ENCODE measurements at places on chromosomes 13 and 19. TPM values are rescaled to one million over a fixed set of nuclear protein-coding genes. Genes with fewer than 3 reads are reported as not detected.

Gene BICRA
- total RNA-seq: 34.3 TPM

DNA sequence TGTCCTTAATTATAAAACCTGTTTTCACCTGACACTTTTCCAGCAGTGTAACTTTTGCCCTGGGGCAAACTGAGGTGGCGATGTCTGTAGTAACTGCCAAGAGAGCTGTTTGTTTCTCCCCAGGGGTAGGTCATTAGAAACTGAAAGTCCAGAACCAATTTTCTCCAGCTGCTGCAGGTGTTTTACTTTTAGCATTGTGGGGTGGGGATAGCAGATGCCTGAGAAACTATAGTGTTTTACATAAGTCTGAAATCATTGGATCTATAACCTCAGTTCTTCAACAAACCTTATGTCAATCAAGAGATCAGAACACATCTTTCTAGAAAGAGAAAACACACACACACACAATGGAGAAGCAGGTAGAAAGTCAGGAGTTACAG, 92.7 kb downstream of the LHFPL6 start:
- no peaks in the 10 kb centered on the region for H3K4me1 ChIP-seq
- H3K4me3 ChIP-seq: no peak overlapping the region
- no peak overlapping the region for H3K27ac ChIP-seq

- no peaks in the 10 kb centered on the region for H3K27me3 ChIP-seq
- DNase-seq: no peak
- H3K36me3 ChIP-seq: no peaks in the 10 kb centered on the region
These were observed 189.2 kb downstream of the DLEU7 start for GRCh38 chr13:50654331-50654730.

DNA sequence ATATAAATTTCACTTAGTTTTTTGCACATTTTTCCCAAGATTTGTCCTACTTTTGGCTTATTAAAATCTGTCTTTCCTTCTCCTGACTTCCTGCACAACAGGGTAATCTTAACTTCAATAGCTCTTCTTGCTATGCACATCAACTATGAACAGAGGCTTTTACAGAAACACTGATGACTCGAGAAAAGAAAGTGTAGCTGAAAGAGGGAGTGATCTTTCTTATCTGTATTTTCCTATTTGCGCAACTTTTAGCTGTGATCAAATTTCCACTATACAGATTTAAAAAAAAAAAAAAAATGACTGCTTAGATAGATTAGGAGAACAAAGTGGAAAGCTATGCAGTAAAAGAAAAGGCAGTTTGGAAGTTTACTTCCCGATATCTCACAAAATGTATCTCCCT, 406.9 kb downstream of the LIG4 start:
- H3K27ac ChIP-seq: no peak overlapping the region
- H3K27me3 ChIP-seq: no peaks in the 10 kb centered on the region
- no peaks in the 10 kb centered on the region for H3K4me1 ChIP-seq
- DNase-seq: no peak
- H3K4me3 ChIP-seq: no peak overlapping the region

DNA sequence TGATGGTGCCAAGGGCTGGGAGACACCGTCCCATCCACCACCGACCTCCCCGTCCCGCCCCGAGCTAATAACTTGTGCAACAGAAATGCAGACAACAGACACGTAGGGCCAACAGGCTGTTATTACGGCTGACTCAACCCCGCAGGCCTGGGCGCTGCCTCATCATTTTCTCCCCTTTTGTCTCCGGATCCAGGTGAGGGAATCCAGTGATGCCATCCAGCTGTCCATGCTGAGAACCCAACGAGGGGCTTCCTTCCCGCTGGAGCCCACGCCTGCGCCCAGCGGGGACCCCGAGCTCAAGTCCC, 6.4 kb upstream of the DIRAS1 start:
- H3K36me3 ChIP-seq: no peaks in the 10 kb centered on the region
- H3K27ac ChIP-seq: no peak overlapping the region
- no peaks in the 10 kb centered on the region for H3K27me3 ChIP-seq
- no peak overlapping the region for H3K4me3 ChIP-seq
- no peak for DNase-seq

- H3K4me3 ChIP-seq: no peak overlapping the region
- peak; percentile 5 for DNase-seq
- H3K27ac ChIP-seq: no peak overlapping the region
- H3K27me3 ChIP-seq: no peaks in the 10 kb centered on the region
- H3K36me3 ChIP-seq: no peaks in the 10 kb centered on the region
- peaks cover 31% of the 10 kb centered on the region for H3K4me1 ChIP-seq
These were observed 78.5 kb upstream of the NBEA start for GRCh38 chr13:34863360-34864135.

GRCh38 chr13:30832377-30832776, 73.7 kb upstream of the MEDAG start:
- H3K36me3 ChIP-seq: no peaks in the 10 kb centered on the region
- no peaks in the 10 kb centered on the region for H3K27me3 ChIP-seq
- H3K4me1 ChIP-seq: peaks cover 24% of the 10 kb centered on the region
- no peak overlapping the region for H3K27ac ChIP-seq

DNA sequence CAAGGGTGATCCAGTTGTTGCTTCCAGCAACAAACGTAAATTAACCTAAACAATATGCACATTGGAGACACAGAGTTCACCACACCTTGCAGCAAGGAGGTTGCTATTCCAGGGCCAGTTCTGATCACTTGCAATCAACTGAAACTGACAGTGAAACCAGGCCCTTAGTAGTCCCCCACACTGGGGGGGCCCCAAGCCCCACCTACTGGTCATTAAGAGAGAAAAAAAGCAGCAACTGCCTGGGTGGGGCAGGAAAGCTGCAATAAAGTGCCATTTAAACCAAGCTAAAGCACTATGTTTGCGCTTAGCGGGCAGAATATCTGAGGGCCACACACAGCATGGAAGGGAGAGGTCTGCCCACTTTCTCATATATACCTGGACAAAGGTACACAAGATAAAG, 51.5 kb downstream of the ATP7B start:
- H3K4me1 ChIP-seq: peaks cover 13% of the 10 kb centered on the region
- DNase-seq: no peak
- H3K36me3 ChIP-seq: peaks cover 2% of the 10 kb centered on the region
- no peak overlapping the region for H3K4me3 ChIP-seq
- H3K27ac ChIP-seq: no peak overlapping the region

GRCh38 chr19:39749981-39750380, 12.2 kb upstream of the CLC start:
- H3K4me3 ChIP-seq: no peak overlapping the region
- H3K27ac ChIP-seq: no peak overlapping the region
- no peaks in the 10 kb centered on the region for H3K4me1 ChIP-seq
- no peaks in the 10 kb centered on the region for H3K27me3 ChIP-seq

GRCh38 chr13:110568612-110569011, 7.1 kb upstream of the RAB20 start:
- peaks cover under 1% of the 10 kb centered on the region for H3K4me1 ChIP-seq
- H3K27me3 ChIP-seq: no peaks in the 10 kb centered on the region
- peaks cover 4% of the 10 kb centered on the region for H3K36me3 ChIP-seq
- H3K27ac ChIP-seq: no peak overlapping the region
- DNase-seq: no peak
- H3K4me3 ChIP-seq: no peak overlapping the region

GRCh38 chr19:4983346-4984105, 14.6 kb downstream of the KDM4B start:
- no peak overlapping the region for H3K4me3 ChIP-seq
- no peaks in the 10 kb centered on the region for H3K27me3 ChIP-seq
- H3K36me3 ChIP-seq: no peaks in the 10 kb centered on the region
- no peak for DNase-seq
- H3K27ac ChIP-seq: no peak overlapping the region

Gene CEACAM4
- not detected for total RNA-seq

Gene SCEL
- 3.5 TPM for total RNA-seq

DNA sequence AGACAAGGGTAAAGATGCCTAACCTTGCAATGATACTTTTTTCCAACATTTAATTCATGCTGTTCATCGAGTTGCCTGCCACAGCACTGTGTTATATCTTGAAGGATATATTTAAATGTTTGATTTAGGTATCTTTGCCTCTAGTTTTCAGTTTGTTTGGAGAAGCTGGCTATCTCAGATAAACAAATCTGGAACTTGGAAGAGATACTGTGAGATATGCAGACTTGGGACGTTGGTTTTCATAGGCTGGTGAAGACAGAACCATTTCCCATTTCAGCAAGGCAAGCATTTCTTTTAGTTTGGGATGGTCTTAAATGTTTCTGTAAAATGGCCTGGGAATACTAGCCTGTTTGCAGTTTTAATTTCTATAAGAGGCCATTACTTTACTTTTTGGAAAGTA, 3.3 kb downstream of the RNASEH2B start:
- H3K36me3 ChIP-seq: no peaks in the 10 kb centered on the region
- no peak for DNase-seq
- H3K27ac ChIP-seq: no peak overlapping the region
- no peaks in the 10 kb centered on the region for H3K27me3 ChIP-seq
- peaks cover 13% of the 10 kb centered on the region for H3K4me1 ChIP-seq
- H3K4me3 ChIP-seq: no peak overlapping the region

GRCh38 chr13:70415136-70415535, 306.9 kb upstream of the KLHL1 start:
- H3K27me3 ChIP-seq: no peaks in the 10 kb centered on the region
- no peak for DNase-seq
- no peak overlapping the region for H3K27ac ChIP-seq
- no peak overlapping the region for H3K4me3 ChIP-seq
- 0 out of 2 replicates have a peak, but pooled peaks cover 3% of the 10 kb centered on the region for H3K4me1 ChIP-seq
- no peaks in the 10 kb centered on the region for H3K36me3 ChIP-seq

DNA sequence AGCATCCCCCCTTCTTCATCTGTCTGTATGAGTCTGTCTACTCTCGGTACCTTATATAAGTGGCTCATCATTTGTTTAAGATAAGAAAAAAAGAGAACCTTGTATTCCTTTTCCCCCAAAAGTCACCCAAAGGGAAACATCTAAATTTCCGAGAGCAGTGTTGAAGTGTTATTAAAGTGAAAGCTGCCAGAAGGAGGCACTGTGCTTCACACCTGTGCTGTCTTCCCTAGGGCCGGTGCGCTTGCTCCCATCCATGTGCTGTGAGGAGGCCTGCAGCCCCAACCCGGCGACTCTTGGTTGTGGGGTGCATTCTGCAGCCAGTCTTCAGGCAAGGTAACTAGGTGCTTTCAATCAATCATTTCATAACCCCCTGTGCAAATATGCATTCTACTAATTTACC, 97.5 kb downstream of the TNFRSF19 start:
- no peaks in the 10 kb centered on the region for H3K27me3 ChIP-seq
- peaks cover 3% of the 10 kb centered on the region for H3K36me3 ChIP-seq
- no peak for DNase-seq
- H3K4me1 ChIP-seq: no peaks in the 10 kb centered on the region
- H3K27ac ChIP-seq: no peak overlapping the region

Gene CEACAM20
- 0.16 TPM for total RNA-seq

DNA sequence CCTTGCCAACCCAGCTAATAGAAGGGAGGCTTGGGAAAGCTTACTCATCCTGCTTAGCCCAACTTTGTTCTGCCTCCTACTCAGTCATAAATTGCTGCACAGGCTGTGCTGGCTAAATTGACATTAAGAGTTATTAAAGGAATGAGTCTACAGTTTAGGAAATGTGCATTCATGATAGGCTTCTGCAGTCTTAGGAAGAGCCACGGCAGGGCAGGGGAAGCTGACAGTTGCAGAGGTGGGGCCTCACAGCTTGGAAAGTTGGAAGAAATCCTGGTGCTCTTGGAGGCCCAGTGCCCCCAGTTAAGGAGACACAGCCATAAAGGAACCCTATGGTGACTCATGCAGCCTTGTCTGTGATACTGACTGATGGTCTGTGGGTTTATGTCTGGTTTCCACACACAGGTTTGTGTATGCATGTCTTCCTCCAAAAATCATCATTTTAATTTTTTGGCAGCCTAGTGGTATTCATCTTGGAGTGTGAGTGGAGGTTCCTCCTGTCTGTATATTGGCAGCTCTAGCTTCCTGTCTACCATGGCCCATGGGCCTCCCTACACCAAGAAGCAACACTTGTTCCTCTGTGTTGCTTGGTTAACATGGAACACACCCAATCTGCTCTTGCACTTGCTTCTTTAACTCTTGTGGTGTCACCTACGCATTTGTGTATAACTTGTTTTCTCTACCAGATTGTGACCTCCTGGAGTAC, 135.0 kb upstream of the KL start:
- no peaks in the 10 kb centered on the region for H3K36me3 ChIP-seq
- no peaks in the 10 kb centered on the region for H3K27me3 ChIP-seq
- H3K4me1 ChIP-seq: no peaks in the 10 kb centered on the region

DNA sequence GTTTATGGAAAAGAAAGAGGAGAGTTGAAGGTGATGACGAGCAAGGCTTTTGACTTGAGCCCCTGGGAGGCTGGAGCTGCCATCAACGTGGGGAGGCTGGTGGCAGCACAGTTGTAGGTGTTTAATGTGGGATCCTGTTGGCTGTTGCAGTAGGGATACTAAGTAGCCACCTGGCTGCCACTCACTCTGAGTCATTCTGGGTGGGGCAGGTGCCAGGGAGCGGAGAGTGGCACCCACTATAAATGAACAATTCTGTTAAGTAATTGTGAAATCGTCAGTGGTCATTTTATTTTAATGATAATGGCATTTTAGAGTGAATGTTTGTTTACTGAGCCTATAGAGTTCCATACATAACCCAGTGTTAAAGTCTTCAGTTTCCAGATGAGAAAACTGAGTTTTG, 9.8 kb downstream of the ZNF317 start:
- H3K27me3 ChIP-seq: no peaks in the 10 kb centered on the region
- no peak overlapping the region for H3K4me3 ChIP-seq
- no peak overlapping the region for H3K27ac ChIP-seq
- no peak for DNase-seq
- H3K36me3 ChIP-seq: peaks cover 1% of the 10 kb centered on the region
- no peaks in the 10 kb centered on the region for H3K4me1 ChIP-seq

DNA sequence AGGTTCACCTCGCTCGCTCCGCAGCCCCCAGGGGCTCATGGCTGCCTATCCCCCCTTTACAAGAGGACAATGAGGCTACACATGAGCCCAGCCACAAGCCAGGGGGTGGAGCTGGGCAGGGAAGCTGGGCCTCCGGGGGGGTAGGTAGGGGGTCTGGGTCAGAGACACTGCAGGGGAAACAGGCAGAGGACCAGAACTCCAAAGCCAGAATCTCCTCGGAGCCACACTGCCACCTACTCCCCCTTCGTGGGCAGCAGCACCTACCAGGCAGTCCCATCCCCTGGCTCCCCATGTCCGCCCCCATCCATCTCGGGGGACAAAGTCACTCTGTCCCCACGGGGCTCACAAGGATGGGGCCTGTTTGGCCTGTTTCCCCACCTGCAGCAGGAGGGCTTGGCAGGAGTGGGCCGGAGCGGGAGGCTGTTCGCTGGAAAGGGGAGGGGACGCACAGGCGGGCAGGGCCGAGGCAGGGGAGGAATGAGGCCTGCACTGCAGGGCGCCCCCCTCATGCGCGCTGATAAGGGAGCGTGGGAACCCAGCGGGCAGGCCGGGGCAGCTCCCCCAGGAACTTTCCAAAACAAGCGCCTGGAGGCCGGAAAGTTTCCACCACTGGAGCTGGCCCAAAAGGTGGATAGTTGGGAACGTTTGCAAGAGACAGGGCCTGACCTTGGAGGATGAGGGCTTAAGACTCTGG, 545 bp upstream of the ISYNA1 start:
- no peaks in the 10 kb centered on the region for H3K27me3 ChIP-seq
- H3K4me1 ChIP-seq: peaks cover 10% of the 10 kb centered on the region
- peak; percentile 64 for DNase-seq
- H3K4me3 ChIP-seq: peak overlapping the region; percentile 75
- H3K27ac ChIP-seq: peak overlapping the region; percentile 67
- H3K36me3 ChIP-seq: no peaks in the 10 kb centered on the region
